ENCODE measurements at places on chromosomes 5 and 9.

- no peak for DNase-seq
Measured at GRCh38 chr9:94302426-94302825, 26.0 kb downstream of the NUTM2F start.

- DNase-seq = no peak
Measured at GRCh38 chr9:27212621-27213020, 84.3 kb downstream of the EQTN start.

- no peak for DNase-seq
Measured at GRCh38 chr9:74963056-74963455, 10.3 kb upstream of the C9orf40 start.

DNA sequence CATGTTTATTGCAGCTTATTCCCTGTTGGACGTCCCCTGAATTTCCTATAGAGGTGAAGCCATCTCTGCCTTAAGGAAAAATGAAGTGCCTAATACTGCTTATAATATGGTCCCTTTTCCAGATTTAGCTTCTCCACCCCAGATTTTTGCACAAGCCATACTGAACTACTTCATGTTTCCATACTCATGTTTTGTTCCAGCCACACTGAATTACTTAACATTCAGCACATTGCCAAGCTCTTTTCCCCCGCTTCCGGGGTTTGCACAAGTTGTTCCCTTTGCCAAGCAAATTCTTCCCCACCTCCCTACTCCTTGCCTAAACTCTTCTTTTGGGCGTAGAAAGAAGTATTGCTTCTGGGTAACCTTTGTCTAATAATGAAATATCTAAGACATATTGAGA is 1.7 kb upstream of the CNTRL start:
- DNase-seq = no peak

DNA sequence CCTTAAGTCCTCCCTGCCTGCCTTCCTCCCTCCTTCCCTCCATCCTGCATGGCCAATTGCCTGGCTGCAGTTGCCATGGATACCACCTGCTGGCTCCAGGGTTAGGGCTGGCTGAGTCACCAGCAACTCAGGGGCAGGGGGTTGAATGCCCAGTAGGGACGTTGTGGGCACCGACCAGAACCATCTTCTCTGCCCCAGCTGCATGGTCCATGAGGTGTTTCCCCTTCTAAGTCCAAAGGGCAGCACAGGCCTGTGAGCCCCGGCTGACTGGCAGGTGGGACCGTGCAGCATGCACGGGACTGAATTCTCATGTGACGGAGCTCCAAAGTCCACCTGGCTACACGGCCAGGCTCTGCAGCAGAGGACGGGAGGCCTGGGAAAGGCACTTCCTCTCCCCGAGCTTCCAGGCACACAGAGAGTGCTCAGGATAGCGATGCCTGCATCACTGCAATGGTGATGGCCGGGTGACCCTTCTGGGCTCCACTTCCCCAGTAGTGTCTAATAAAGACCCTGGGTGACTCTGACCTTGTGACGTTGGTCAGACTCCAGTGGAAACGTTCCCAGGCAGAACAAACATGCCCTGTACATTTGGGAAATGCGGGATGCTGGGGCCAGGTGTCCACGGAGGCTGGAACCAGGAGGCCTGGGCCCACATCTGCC is 5.7 kb downstream of the ASS1 start:
- DNase-seq = no peak

- no peak for DNase-seq
Measured at GRCh38 chr5:73921741-73922140, 295.7 kb downstream of the ARHGEF28 start.

DNA sequence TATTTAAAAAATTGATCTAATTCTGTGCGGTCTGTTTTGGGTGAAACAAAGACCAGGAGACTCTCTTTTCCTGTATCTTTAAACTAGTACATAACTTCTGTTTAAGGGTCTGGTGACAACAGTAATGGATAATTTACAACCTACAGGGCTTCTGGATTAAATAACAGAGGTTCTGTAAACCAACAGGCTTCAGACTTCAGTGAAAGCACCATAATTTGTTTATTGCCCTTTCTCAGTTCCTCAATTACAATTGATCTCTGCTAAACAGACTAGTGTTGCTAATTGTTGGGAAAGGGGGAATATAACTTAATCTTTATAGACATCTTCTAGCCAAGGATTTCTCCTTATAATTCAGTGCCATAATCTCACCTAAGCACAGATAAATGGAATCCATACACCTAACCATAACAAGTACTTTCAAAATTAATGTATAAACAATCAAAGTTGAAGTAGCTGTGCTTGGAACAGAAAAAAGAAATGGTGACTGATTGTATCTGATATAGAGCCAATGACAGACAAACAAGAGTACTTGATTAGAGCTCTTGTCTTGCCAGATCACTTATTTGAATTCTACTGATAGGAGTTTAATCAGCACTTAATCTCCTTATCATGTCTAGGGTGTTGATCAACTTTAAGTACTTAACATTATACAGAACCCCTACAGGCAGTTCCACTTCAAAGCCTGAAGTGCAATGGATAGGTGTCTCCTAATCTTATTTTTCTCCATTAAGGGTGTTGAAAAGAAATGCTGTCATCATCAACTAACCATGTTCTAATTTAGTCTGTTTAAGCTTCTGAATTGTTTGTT is 536.0 kb downstream of the NR2F1-AS1 start:
- DNase-seq = no peak

GRCh38 chr9:133144904-133145851 is 18.5 kb downstream of the GBGT1 start:
- DNase-seq = no peak

DNA sequence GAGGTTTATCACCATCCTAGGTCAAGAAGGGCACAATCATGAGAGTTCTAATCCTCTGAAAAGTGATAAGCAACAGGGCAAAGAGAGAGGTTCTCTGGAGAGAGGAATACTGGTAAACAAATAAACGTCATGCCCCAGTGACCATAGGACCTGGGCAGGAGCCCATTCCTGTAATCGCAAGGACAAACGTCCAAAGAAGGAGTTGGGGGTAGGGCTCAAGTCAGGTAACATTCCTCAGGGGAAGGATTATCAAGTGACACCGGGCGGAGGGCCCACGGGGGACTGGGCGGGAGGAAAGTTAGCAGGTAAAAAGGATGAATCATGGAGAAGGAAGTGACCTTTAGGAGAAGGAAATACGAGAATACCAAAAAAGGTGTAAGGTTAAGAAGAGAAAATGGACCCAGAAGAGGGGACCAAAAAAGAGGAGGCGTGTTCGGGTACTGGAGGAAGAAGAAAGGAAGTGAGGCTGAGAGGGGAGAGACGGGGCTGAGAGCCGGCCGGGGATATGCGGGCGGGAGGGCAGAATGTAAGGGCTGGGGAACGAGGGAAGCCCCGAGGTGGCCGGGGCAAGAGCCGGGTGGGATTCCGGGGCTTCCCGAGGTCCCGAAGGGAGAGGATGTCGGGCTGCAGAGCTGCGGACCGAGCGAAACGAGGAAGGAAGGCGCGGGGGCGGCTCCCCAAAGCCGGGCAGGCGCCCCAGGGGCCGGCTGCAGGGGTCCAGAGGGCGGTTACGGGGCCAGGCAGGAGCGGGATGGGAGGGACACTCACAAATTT is 583 bp downstream of the DIAPH1 start:
- peak; percentile 51 for DNase-seq

DNA sequence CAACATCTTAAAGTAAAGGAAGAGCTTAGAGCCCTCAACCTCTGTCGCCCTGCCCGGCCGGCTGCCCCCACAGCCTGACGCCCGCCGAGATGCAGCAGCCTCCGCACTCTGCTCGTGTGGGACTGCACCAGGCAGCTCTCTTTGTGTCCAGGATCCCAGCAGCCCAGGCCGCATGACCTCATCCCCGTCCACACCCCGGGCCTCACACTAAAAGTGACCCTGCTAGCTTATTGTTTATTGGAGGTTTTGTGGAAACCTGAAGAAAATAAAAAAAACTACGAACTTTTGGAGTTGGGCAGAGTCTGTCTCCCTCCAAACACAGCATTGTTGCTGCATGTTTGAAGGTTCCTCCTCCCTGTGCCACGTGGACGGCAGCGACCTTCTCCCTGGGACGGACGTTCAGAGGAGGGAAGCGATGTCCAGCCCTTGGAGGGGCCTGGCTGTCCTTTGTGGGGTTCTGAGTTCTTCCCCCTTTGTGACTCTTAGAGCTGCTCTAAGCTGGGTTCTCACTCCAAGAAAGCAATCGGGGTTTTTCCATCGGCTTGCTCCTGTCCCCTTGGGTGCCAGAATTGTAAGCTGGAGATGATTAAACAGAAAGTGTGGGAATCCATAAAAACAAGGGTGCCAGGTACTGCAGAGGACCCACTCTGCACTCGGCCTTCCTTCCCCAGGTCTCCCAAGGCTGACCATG is 103.5 kb upstream of the COL5A1 start:
- DNase-seq = no peak

DNA sequence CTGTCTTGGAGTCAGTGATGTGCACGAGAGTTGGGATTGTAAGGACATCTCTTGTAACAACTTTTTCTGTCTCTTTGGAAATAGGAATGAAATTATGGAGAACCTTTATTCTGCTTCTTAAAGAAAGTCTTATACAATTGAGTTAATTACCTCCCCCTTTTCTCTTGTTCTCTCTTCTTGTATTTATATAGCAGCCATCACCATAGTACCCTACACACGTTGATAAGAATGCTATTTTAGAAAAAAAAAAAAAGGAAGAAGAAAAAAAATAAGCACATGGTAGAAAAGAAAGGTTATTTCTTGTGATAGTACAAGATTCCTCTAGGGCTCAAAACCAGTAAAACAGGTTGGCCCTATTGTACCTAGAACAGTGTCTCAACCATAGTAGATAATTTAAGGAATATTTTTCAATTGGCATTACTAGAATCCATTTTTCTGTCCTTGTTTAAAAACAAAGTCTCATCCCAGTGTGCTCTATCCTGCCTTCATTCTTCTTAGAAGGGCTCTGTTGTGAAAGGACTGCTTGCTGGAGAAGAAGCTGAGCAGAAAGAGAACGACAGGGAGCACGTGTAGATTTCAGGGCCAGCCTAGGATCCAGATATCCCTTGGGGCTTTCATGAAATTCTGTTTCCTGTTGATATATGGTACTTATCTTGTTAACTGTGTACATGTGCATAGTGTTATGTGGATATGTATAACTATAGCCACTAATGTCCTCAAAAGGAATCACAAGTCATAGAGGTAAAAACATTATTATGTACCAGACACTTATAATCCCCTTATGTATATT is 392.3 kb upstream of the MEF2C start:
- DNase-seq = no peak

DNA sequence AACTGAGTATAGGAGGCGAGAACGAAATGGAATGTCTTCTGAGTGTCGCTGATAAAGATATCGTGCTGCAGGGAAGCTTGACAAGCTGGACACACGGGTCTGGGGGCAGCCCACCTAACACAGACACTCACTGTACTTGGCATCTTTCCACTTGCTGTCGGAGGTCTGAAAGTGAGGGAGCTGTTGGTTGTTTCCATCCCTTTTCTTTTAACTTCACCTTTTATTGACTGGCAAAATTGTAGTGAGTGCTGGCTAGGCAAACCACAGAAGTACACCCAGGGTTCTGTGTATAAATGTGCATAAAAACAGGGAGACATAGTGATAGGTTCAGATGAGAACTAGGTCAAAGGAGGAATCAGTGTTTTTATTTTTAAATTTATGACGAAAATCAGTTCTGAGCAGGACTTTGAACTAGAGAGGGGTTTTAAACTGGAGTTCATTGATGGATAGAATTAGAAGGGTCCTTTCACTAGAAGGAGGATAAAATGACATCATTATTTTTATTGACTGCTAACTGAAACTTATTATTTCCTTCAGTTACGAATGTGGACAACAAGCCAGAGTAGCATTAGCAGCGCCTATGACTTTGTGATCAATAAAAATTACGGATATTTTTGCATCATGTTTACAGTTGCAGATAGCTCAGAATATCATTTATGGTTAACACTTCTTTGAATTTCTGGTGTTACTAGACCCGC is 817 bp downstream of the GAPVD1 start:
- DNase-seq = no peak

- DNase-seq = no peak
Measured at GRCh38 chr5:144598451-144599068, 427.9 kb downstream of the KCTD16 start.

DNA sequence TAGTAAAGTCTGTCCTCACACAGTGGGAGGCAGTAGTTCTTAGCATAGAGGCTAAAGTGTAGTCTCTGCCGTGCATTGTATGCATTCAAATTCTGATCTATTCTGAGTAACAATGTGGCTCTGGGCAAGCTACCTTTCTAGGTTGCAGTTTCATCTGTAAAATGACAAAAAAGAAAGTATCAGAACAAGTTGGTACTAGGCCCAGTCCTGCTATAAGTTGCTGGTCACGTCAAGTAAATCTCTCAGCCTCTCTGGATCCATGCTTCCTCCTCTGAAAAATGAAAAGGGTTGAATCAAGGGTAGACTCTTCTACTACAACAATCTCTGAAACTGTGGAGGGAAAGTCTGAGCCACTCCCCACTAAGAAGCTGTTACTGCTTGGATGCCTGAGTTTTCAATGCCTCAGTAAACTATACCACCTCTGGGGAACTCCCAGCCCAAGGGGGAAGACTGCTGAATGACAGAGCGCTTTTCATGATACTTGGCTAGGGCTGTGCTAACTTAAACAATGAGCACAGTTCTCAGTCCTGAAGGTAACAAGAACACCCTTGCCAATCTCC is 34.5 kb upstream of the SPARC start:
- no peak for DNase-seq

DNA sequence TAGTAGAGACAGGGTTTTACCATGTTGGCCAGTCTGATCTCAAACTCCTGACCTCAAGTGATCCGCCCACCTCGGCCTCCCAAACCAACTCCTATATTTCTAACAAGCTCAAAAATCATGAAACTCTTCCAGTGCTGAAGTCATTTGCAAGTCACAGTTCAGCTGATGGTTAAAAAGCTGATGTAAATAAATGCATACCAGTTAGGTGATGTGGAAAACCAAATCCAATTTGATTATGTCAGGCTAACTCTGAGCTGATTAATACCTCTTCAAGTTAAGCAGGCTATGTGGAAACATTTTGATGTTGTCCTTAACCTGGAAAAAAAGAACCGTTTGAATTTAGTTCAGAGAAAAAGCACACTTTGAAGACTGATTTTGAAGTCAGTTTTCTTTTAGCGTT is 51.0 kb downstream of the TMEM252 start:
- DNase-seq = no peak

DNA sequence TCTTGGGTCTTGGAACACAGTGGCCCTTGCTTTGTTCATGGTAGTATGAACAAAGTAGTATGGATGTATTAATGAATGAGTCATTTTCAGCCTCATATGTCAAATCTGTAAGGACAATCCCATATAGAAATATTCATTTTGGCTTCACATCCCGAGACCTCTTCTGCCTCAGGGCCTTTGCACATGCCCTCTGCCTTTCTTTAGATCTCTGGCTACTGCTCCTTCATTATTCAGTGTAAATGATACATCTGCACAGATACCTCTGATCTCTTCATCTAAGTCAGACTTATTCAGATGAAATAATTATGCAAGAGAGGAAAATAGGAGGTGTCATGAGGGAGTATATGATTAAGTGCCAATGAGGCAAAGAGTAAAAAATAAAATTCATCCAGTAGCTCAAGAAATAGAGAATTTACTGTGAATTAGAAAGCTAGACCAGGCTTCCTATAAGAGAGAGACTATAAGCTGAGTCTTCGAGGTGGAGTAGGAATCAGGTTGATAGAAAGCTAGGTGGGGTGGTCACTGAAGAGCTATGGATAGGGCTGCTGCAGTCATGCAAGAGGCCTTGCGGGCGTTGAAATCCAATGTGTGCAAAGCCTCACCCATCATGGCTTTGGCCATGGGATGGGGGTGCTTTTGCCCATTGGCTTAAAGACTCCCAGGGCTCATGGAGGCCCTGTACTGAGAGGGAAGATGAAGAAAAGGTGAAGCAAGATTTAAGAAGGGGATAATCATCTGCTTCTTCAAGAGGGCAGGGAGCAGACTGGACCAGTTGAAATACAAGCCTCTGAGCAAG is 3.7 kb upstream of the TTLL11 start:
- DNase-seq = no peak

GRCh38 chr9:135075234-135076142 is 12.0 kb upstream of the OLFM1 start:
- no peak for DNase-seq

Data from stimulated activated CD4-positive, alpha-beta T cell treated with anti-CD3 and anti-CD28 coated beads, Interleukin-4, amount 100 ng/mL, for 4 hours (primary cell).